ENCODE measurements at places on chromosomes 4 and X. TPM values are rescaled to one million over a fixed set of nuclear protein-coding genes. Genes with fewer than 3 reads are reported as not detected.

SMIM14 gene
- total RNA-seq: 4.4 TPM

ARHGAP24 gene
- total RNA-seq: not detected

PTCHD1 gene
- not detected for total RNA-seq

GRCh38 chr4:110165382-110166286 is 32.8 kb downstream of the ELOVL6 start:
- peaks cover 38% of the 10 kb centered on the region for H3K4me1 ChIP-seq
- peak; percentile 60 for DNase-seq
- H3K27ac ChIP-seq: peak overlapping the region; percentile 95
- peaks cover 2% of the 10 kb centered on the region for H3K36me3 ChIP-seq
- no peaks in the 10 kb centered on the region for H3K27me3 ChIP-seq
- peak overlapping the region; percentile 65 for H3K4me3 ChIP-seq

- H3K4me3 ChIP-seq: peak overlapping the region; percentile 85
- H3K27me3 ChIP-seq: peaks cover 65% of the 10 kb centered on the region
- peaks cover 3% of the 10 kb centered on the region for H3K36me3 ChIP-seq
- H3K4me1 ChIP-seq: peaks cover 27% of the 10 kb centered on the region
- no peak for DNase-seq
These were observed 2.2 kb downstream of the FAT4 start for GRCh38 chr4:125316791-125317524.

GRCh38 chr4:142354794-142355420 is 491.2 kb downstream of the INPP4B start:
- peak overlapping the region; percentile 79 for H3K4me3 ChIP-seq
- H3K27ac ChIP-seq: peak overlapping the region; percentile 97
- H3K27me3 ChIP-seq: no peaks in the 10 kb centered on the region
- DNase-seq: peak; percentile 29
- peaks cover 100% of the 10 kb centered on the region for H3K4me1 ChIP-seq

DNA sequence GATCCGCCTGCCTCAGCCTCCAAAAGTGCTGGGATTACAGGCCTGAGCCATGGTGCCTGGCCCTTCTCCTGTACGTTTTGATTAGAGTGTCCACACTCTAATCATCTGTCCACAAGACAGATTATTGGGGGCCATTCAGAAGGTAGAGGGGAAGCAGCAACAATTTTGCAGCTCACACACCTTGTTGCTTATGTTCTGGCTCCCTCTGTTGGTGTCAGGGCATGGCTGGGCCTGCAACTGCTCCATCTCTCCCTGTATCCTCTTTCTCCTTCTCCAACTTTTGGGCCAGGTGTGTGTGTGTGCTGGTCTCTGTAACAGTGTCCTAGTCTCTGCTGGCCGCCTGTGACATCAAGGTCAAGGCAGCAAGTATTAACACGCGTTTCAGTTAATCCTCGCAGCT is 125.5 kb upstream of the MBNL3 start:
- H3K4me3 ChIP-seq: no peak overlapping the region
- H3K27ac ChIP-seq: no peak overlapping the region
- no peak for DNase-seq

- peaks cover 7% of the 10 kb centered on the region for H3K4me1 ChIP-seq
- no peak overlapping the region for H3K27ac ChIP-seq
- H3K4me3 ChIP-seq: no peak overlapping the region
- peak; percentile 83 for DNase-seq
- H3K27me3 ChIP-seq: no peaks in the 10 kb centered on the region
These were observed 27.7 kb downstream of the CDKN2AIP start for GRCh38 chr4:183471946-183472708.

GRCh38 chr4:19659101-19659500 is 592.6 kb upstream of the SLIT2 start:
- no peaks in the 10 kb centered on the region for H3K36me3 ChIP-seq
- no peak overlapping the region for H3K27ac ChIP-seq
- no peak overlapping the region for H3K4me3 ChIP-seq
- no peaks in the 10 kb centered on the region for H3K4me1 ChIP-seq
- H3K27me3 ChIP-seq: no peaks in the 10 kb centered on the region
- DNase-seq: no peak

GRCh38 chr4:3269991-3270611 is 21.1 kb downstream of the MSANTD1 start:
- peaks cover 1% of the 10 kb centered on the region for H3K36me3 ChIP-seq
- DNase-seq: no peak
- peaks cover 5% of the 10 kb centered on the region for H3K4me1 ChIP-seq
- no peak overlapping the region for H3K27ac ChIP-seq

DNA sequence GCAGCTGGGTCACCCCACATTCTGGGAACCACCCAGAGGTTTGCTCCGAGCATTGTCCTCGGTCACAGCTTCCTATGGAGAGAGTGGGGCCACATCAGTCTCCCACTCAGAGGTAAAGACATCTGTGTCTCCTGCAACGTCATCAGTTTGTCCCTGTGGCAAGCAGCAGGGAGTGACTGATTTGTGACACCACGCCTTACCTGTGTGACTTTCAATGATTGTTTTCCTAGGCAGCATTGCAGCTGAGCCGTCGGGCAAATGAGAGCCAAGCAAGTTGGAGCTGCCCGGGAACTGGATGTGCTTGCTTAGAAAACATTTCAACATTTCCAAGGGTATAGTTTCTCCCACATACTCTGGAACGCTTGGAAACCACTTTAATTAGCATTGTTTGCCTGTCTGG is 29.7 kb upstream of the HELT start:
- H3K36me3 ChIP-seq: no peaks in the 10 kb centered on the region
- H3K27me3 ChIP-seq: no peaks in the 10 kb centered on the region

DNA sequence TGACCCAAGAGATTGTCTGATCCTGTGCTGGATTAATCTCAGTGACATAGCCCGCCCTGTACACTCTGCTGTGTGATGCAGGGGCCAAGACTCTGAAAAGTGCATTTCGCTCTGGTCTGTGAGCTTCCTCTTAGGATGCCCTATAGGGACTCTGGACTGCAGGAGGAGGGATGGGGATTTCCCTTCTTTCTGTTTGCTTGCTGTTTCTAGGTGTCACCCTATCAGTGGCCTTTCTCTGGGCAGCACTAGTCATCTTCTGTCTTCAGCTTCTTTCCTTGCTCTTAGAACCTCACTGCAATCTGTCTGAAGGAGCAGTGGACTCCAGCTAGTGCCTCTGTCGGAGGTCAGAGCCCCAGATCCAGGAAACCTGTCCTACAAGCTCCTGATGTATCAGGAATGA is 34.5 kb upstream of the SCRG1 start:
- no peaks in the 10 kb centered on the region for H3K4me1 ChIP-seq
- no peaks in the 10 kb centered on the region for H3K27me3 ChIP-seq

GRCh38 chr4:26252349-26253025 is 68.3 kb upstream of the RBPJ start:
- H3K27me3 ChIP-seq: peaks cover 4% of the 10 kb centered on the region
- H3K27ac ChIP-seq: no peak overlapping the region
- H3K4me3 ChIP-seq: no peak overlapping the region
- peak; percentile 7 for DNase-seq
- no peaks in the 10 kb centered on the region for H3K36me3 ChIP-seq
- peaks cover 7% of the 10 kb centered on the region for H3K4me1 ChIP-seq

GRCh38 chr4:16900325-16900724 is 1.9 kb upstream of the LDB2 start:
- H3K4me1 ChIP-seq: no peaks in the 10 kb centered on the region
- H3K27me3 ChIP-seq: peaks cover 6% of the 10 kb centered on the region
- no peak overlapping the region for H3K27ac ChIP-seq
- DNase-seq: no peak

- H3K36me3 ChIP-seq: peaks cover 7% of the 10 kb centered on the region
- no peaks in the 10 kb centered on the region for H3K27me3 ChIP-seq
- DNase-seq: no peak
- H3K4me1 ChIP-seq: peaks cover 42% of the 10 kb centered on the region
- H3K4me3 ChIP-seq: no peak overlapping the region
These were observed 23.3 kb downstream of the FRYL start for GRCh38 chr4:48756689-48757220.

GRCh38 chr4:42638993-42639392 is 17.9 kb downstream of the ATP8A1 start:
- peak overlapping the region; percentile 75 for H3K4me3 ChIP-seq
- DNase-seq: peak; percentile 54
- peak overlapping the region; percentile 66 for H3K27ac ChIP-seq
- no peaks in the 10 kb centered on the region for H3K27me3 ChIP-seq
- H3K36me3 ChIP-seq: no peaks in the 10 kb centered on the region

- no peaks in the 10 kb centered on the region for H3K27me3 ChIP-seq
- H3K36me3 ChIP-seq: no peaks in the 10 kb centered on the region
- H3K4me1 ChIP-seq: no peaks in the 10 kb centered on the region
- DNase-seq: no peak
- no peak overlapping the region for H3K4me3 ChIP-seq
- H3K27ac ChIP-seq: no peak overlapping the region
These were observed 227.9 kb upstream of the PITX2 start for GRCh38 chr4:110850461-110851442.

- H3K4me1 ChIP-seq: peaks cover 47% of the 10 kb centered on the region
- DNase-seq: no peak
- no peak overlapping the region for H3K27ac ChIP-seq
- no peaks in the 10 kb centered on the region for H3K36me3 ChIP-seq
- peaks cover 7% of the 10 kb centered on the region for H3K27me3 ChIP-seq
These were observed 18.4 kb downstream of the MAML3 start for GRCh38 chr4:140135529-140136088.

DNA sequence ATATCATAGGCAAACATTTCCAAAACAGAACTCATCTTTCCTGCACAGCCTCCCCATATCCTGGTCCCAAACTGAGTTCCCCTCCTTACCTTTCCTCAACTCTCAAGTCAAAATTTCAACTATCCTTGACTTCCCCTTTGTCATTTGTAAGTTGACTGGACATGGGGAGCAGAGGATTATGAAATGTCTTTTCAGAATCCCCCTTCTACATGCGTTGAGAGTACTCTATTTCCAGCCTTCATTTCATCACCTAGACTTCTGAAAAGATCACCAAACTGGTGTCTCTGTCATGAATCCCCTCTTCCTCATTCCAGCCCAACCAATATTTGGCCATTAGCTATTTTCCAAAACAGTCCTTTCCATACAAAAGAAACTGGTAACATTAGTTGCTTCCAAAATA is 95.2 kb downstream of the SYNPO2 start:
- no peak for DNase-seq
- H3K27me3 ChIP-seq: peaks cover 8% of the 10 kb centered on the region
- no peaks in the 10 kb centered on the region for H3K36me3 ChIP-seq
- no peak overlapping the region for H3K4me3 ChIP-seq
- no peak overlapping the region for H3K27ac ChIP-seq

DNA sequence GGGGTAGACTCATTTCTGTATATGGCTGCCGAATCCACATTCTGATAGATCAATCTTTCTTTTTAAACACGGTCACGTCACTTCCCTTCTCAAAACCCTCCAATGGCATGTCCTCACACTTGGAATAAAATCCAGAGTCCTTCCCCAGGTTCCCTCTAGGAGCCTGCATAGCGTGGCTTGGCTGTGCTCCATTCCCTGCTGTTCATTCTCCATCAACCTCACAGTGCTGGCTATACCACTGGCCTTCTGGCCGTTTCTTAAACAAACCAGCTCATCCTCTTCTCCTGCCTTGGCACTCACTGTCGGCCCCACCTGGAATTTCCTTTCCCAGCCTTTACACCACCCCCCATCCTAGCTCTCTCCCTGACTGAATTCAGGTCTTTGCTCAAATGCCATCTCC is 77.1 kb downstream of the RBM47 start:
- peaks cover 68% of the 10 kb centered on the region for H3K4me1 ChIP-seq
- H3K27me3 ChIP-seq: no peaks in the 10 kb centered on the region
- H3K4me3 ChIP-seq: no peak overlapping the region
- DNase-seq: no peak
- H3K36me3 ChIP-seq: no peaks in the 10 kb centered on the region

- peaks cover 5% of the 10 kb centered on the region for H3K27me3 ChIP-seq
- no peak for DNase-seq
- no peak overlapping the region for H3K4me3 ChIP-seq
- no peak overlapping the region for H3K27ac ChIP-seq
These were observed 806.8 kb downstream of the PCDH19 start for GRCh38 chrX:99603091-99603814.

All from activated T-cell treated with anti-CD3 and anti-CD28 coated beads, Interleukin-2, amount 50 U/mL, for 72 hours (primary cell).